ENCODE measurements at places on chromosomes 11 and 22. TPM values are rescaled to one million over a fixed set of nuclear protein-coding genes. Genes with fewer than 3 reads are reported as not detected.
A peak's percentile ranks its signal among the peaks of the same experiment; 100 is the strongest.

The MRGPRD gene
- total RNA-seq = not detected

The POU2F3 gene
- total RNA-seq = 2.3 TPM

The ADM gene
- 21.9 TPM for total RNA-seq

The CDHR5 gene
- total RNA-seq = not detected

The MS4A2 gene
- total RNA-seq = not detected

The MLC1 gene
- total RNA-seq = not detected

The MDK gene
- total RNA-seq = 399 TPM

GRCh38 chr11:63905179-63905578 is 11.8 kb downstream of the RCOR2 start:
- DNase-seq = no peak

GRCh38 chr11:81207421-81208054 is 1526.1 kb downstream of the FAM181B start:
- DNase-seq = no peak

DNA sequence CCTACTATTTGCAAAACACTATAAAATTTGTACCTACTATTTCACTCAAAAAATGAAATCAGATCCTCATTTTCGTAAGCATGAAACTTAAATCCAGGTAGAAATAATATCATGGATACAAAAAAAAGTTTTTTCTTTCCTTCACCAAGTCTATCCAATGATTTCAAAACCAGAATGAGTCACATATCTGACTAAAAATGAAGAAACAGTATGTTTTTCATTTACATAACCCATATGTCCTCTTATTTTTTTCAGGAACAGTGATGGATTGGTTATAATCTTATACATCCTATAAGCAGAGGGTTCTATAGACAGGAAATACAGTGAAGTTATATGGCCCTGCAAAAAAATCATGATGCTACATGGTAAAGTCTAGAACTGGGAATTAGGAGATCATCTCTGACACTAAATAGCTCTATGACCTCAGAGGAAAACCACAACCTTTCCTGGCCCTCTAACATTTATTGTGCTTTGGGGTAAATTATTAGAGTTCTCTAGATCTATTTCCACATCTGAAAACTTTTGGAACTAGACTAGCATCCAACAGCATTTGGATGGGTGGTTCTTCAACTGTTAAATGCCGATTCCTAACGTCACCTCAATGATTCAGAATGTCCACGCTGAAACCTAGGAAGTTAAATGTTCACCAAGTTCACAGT is 10.9 kb downstream of the MTMR2 start:
- no peak for DNase-seq

GRCh38 chr22:48584170-48584569 is 1243.5 kb downstream of the BRD1 start:
- DNase-seq = no peak

DNA sequence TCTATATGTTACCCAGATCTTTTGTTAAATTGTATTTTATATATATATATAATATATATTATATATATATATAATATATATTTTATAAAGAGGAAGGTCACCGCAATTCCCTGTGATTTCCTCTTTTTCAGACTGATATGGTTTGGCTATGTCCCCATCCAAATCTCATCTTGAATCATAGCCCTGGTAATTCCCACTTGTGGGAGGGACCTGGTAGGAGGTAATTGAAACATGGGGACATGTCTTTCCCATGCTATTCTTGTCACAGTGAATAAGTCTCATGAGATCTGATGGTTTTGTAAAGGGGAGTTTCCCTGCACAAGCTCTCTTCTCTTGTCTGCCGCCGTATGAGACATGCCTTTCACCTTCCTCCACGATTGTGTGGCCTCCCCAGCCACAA is 157.6 kb downstream of the RAB38 start:
- no peak for DNase-seq

DNA sequence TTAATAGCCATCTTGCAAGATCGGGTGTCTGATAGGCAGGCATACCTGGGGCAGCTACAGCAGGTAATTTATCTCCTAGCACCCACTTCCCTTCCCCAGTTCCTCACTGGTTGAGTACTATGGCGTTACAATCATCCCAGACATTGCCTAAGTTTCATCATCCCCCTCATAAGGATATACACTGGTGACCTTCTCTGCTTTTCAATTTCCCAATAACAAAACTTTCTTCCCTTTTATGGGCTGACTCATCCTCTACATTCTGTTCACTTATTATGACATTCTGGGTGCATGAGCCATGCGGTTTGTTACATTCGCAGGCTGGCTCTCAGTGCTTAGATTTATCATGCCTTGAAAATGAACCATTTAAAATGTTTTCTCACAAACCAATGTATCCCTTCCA is 5.0 kb upstream of the MRPL11 start:
- DNase-seq = no peak

- no peak for DNase-seq
These were observed 60.0 kb downstream of the ENTHD1 start for GRCh38 chr22:39833610-39834009.

DNA sequence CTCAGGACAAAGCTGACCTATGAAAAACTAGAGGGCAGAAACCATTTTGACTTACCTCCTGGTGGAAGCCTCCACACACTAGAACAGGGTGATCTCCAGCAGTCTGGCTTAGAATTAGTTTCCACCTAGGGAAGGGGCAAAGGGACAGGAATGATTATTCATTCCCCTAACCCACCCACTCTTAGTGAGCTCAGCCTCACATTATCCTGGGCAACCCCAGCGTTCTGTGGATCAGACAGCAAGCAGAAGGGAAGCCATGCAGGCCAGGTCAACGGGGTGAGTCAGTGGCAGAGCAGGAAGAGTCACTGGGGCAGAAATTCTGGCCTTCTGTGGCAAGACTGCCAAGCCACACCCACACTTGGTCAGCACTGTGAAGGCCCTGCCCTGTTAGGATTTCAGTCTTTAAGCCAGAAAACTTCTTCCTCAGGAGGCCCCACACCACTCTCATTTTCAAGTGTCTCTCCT is 10.5 kb downstream of the NUMA1 start:
- peak; percentile 87 for DNase-seq

DNA sequence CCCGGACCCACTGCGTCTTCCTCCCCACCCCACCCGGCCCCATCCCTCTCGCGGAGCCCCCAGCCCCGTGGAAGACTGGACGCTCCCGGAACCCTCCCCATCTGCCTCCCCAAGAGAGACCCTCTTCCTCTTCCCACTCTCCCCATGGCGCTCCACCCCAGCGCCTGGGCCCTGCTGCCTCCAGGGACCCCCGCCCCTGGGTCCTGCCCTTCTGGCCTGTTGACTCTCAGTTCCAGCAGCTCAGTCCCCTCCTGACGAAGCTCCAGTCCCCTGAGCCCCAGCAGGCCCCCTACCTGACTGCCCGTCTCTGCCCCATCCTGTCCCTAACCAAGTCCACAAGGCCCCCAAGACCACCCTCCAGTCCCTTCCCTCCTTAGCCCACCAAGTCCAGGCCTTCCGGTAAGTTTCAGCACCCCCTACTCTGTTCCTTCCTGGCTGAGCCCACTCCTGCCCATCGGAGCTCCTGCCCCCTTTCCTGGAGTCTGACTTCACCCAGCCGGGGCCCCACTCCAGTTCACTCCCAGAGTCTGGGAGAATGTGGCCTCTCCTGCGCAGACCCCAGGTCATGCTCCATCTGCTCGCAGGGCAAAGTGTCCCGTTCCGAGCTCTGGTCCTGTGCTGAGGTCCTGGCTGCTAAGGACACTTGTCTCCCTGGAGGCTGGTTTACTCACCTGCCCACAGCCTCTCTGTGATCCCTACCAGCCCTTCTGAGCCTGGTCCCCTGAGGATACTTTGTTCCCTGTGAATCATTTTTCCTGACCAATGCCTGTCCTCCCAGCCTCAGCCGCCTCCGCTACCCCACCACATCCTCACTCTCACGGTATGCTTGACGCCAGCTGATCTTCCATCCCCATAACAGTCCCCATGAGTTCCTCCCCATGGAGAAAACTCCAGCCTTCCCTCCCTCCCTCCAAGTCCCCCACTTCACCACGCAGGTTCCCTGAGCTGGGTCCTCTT is 722 bp downstream of the IFITM10 start:
- no peak for DNase-seq

DNA sequence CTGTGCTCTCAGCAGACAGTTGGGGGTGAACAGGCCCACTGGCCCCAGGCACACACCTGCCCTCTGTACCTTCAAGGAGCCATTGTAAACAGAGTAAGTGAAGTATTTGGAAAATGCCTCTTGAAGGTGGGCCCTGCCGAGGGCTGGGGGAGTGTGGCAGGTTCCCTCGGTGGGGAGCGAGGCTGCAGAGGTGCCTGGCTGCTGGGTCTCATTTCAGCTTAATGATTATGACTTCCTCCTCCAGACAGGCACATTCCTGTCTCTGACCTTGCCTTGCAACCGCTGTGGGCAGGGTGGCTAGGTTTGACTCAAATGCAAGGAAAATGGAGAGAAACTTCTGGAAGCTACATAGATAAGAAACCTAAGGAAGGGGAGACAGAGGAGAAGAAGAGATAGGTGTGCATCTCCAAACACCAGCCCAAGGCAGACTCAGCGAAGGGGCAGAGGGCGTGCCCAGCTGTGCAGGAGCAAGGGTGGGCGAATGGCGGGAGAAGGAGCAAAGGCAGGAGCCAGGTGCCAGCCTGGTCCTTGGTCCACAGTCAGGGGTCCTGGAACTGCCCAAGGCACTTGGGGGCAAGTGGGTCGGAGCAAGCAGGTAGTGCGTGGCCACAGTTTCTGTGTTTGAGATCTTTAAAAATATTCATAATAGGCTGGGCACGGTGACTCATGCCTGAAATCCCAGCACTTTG is 14.0 kb downstream of the GRAMD4 start:
- DNase-seq = no peak
